Suppressor macrophage treated with lipopolysaccharide for 1 hour (primary cell): ENCODE measurements at places on chromosomes 1 and 21.
A peak's percentile ranks its signal among the peaks of the same experiment; 100 is the strongest.

DNA sequence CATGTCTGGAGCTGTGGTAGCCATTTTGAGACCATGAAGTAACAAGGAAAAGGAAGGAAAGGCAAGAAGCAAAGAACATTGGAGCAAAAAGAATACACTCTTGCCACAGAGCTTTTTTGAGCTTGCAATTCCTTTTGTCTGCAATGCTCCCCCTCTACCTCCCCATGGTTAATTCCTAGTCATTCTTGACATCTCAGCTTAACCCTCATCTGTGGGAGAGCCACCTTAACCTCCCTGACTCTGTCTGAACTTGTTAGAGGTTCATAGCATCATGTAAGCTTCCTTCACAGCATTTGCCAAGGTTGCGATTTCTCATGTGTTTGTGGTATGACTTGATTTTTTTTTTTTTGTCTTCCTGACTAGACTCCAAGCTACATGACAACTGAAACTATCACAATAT is 564.1 kb upstream of the PLXNA2 start:
- no peak for DNase-seq

DNA sequence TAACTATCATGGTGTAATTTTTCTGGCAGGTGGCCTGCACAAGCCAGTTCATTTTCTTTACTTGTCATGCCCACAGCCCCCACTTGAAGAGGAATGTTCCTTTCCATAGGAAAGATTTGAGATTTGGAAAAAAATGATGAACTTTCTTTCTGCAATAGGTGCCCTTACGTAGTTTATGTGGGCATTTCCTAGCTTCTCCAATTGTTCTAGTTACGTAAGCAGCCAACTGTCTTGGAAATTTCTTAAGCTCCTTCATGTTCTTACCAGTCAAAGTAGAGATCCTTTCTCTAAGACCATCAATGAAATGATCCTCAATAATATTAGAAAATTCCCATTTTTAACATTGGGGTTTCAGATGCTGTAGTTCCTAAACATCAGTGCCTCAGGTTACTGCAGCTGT is 109.5 kb upstream of the F3 start:
- peak; percentile 54 for DNase-seq

- DNase-seq, result peak; percentile 27
Measured at GRCh38 chr21:46061518-46061917, 36.4 kb upstream of the COL6A2 start.

DNA sequence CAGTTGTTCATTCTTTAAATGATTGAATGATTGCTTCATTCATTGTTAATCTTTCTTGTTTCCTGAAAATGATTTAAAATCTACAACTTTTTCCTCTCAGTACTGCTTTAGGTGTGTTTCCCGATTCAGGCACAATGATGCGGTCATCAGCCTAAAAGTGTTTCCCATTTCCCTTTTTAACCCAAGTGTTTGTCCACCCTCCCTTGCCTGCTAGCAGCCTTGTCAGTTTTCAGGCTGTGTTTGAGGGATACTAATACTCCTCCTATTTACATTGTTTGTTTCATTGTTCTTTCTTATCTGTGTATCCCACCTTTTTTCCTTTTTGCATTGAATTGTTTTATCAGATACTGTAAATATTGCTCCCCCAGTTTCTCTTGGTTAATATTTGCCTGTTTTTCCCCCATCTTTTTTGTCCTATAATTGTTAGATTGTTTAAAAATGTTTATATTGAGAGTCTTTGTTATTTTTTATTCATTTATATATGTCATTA is 131.1 kb downstream of the KIAA0319L start:
- DNase-seq, result peak; percentile 28

DNA sequence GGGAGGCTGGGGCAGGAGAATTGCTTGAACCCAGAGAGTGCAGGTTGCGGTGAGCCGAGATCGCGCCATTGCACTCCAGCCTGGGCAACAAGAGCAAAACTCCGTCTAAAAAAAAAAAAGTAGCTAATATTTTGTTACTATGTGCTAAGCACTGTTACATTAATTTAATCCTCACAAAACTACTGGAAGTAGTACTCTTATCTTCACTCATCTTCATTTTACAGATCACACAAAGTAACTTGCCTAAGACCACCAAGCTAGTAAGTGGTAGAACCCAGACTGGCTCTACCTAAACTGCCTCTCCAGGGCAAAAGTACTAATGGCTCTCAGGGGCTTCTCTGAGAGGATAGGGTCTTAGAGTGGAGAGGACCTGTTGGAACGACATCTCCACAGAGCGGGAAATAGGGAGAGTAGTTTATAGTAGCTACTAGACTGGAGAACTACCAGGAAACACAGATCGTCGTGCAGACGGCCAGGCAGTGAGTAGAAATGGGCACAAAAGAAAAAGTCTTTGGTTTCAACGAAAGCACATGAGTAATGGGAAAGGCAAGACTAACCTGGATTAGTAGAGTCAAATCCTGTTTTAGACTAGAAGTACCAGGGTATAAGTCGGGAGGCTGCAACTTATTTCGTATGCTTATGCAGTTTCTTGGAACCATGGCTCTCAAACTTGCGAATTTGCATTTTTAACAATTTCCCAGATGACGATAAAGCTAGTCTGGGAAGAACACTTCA is 1.4 kb downstream of the CLCC1 start:
- DNase-seq, result no peak

GRCh38 chr1:220922951-220923350 is 43.7 kb downstream of the HLX start:
- DNase-seq, result no peak

DNA sequence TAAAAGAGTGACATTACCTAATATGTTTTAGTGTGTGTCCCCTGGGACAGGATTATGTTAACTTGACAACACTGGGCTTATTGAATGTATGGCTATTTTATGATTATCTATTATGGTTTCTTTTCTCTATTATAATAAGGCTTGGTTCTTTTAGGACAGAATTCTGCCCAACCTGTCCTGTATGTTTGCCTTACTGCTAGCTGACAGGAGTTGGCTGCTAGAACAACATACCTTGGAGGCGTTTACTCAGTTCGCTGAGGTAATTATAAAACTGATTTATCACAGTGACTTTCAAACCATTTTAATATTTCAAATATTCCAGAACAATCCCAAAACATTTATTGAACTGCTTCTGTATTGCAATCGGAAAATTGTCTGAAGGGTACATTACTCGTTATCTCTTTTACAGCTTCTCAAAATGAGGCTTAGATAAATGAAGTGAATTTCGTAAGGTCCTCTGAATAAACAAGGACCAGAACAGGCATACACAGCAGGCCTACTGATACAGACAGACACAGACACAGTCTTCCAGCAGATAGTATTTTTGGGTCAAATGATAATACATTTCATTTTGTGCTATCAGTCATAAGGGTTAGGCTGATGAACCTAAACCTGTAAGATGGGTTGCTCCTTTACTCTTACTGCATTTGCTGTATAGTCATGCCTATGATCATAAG is 44.2 kb downstream of the SCYL3 start:
- no peak for DNase-seq

DNA sequence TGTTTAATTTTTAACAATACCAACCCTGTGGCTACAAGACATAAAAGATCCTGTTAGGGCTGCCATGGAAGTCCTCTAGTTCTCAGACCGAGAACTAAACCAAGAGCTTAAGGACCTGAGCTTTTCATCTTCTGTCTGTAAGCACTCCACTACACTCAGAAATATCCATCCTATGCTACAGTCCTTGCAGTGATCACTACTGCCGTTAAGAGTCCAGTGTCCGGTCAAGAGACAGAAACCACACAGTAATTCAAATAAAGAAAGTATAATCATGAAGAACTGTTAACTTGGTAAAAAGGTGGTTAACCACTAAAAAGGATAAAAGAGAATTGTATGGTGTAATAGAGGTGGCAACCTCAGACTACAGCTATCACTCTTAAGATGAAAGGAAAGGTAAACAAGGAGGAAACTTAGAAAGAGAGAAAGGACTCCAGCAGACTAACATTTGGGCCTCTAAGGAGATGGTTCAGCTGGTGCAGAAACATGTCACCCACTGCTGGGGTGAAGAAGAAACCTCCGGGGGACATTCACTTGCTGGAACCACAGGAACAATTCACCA is 22.1 kb upstream of the PRDX6 start:
- DNase-seq, result no peak

GRCh38 chr1:113747376-113747775 is 11.9 kb downstream of the PHTF1 start:
- no peak for DNase-seq

DNA sequence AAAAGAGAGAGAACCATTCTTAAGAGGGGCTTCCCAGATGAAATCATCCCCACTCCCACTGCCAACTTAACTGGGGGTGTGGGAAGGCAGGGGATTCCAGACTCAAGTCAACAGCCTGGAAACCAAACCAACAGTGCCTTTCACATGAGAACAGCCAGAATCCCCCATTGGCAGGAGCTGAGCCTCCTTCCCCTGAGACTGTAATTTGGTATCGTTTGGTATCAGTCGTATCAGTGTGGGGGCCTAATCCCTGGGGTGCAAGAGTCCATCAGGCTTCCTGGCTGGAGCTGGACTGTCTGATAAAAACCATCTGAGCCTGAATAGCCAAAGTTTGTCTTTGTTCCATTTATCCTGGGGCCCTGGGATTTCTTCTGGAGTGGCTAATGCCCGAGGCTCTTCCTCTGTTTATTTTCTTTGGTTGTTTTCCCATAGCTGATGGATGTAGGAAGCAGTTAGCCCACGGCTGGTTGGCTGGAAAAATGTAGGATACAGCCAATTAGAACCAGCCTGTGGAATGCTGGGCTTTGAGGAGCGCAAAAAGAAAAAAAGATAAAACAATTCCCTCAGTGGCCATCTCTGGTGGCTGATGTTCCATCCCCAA is 84.6 kb downstream of the LAMC2 start:
- DNase-seq, result peak; percentile 70

GRCh38 chr1:114026797-114027196 is 47.5 kb downstream of the OLFML3 start:
- no peak for DNase-seq

DNA sequence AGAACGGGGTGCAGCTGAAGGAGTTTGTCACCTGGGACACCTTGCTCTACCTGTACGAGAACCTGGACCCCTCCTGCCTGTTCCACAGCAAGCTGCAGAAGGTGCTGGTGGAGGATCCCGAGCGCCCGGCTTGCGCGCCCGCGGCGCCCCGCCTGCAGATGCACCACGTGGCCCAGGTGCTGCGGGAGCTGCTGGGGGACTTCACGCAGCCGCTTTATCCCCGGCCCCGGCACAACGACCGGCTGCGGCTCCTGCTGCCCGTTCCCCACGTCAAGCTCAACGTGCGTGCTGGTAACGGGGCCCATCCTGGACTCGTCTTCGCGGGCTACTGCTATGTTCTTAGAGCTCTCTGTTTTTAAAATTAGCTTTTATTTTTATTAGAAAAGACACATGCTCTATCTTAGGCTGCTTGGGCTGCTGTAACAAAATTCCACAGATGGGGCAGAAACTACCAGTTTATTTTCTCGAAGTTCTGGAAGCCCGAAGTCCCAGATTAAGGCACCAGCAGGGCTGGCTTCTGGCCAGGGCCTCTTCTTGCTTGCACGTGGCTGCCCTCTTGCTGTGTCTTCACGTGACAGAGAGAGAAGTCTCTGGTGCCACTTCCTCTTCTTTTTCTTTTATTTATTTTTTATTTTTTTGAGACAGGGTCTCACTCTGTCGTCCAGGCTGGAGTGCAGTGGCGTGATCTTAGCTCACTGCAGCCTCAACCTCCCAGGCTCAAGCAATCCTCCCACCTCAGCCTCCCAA is 38.1 kb downstream of the TRPM2 start:
- DNase-seq, result peak; percentile 65

GRCh38 chr1:202122639-202123335 is at the start of gene GPR37L1:
Gene GPR37L1, plus strand, starts transcription at chr1:202122917. Its CDS starts 47 bp downstream, at chr1:202122964.
- no peak for DNase-seq

DNA sequence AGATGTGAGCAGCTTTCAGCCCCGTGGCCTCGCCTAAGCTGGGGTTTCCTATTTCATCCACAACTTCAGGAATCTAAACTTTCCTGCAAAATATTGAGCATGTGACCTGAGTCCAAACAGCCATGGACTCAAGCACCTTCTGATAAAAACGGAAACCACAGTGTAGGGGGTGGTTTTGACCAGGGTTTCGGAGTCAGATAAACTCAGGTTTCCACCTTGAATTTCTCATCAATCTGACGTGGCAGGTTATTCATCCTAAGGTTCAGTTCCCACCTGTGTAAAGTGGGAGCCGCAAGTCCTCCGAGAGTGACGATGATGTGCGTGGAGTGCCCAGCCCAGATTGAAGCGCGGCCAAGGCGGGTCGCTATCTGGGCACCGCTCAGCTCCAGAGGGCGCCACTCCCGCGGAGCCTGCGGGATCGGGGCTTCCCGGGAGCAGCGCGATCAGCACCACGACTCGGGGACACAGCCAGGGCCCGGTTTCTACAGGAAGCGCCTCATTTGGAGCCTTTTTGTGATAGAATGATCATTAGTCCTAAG is 871 bp upstream of the ETS2 start:
- DNase-seq, result peak; percentile 79

- DNase-seq, result no peak
Measured at GRCh38 chr1:247561711-247562110, 12.8 kb downstream of the GCSAML start.

- DNase-seq, result no peak
Measured at GRCh38 chr21:28280611-28281010, 712.1 kb downstream of the LTN1 start.

DNA sequence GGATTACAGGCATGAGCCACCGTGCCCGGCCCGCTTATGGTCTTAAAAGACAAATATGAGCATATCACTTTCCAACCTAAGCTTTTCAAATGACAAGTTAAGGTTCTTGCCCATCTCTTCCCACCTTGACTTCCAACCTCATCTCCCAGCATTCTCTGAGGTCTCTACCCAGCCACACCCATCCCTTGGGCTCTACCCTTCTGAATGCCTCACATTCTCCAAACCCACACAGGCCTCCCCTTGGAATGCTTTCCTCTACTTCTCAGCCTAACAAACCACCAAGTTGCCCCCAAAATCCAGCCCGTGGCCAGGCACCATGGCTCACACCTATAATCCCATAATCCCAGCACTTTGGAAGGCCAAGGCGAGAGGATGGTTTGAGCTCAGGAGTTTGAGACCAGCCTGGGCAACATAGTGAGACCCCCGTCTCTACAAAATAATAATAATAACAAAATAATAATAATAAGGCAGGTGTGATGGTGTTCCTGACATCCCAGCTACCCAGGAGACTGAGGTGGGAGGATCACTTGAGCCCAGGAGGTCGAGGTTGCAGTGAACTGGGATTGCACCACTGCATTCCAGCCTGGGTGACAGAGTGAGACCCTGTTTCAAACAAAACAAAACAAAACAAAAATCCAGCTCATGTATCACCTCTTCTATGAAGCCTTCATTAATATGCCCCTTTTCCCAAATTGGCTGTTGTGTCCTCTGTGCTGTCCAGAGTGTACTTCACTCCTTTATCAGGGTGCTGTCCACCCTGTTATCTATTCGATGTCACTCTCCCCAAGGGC is 11.2 kb downstream of the DCST2 start:
- no peak for DNase-seq

GRCh38 chr21:36846631-36847030 is 119.8 kb downstream of the HLCS start:
- no peak for DNase-seq

DNA sequence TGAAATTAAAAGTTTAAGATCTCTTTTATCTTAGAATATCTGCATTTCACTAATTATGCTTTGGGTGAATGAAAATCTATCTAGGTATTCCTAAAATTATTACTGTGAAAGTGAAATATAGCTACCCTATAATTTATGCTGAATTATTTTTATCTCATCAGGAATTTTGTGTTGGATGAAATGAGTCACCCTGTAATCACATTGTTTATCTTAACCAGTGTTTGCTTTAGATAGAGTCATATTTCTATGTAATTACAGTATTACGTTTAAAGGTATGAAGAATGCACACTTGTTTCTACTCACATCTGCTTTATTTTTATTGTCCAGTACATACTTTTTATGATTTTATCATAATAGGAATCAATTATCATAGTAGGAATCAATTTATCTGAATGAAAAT is 249.2 kb downstream of the NCAM2 start:
- DNase-seq, result no peak

- no peak for DNase-seq
Measured at GRCh38 chr21:43740497-43741156, 21.7 kb downstream of the PDXK start.
